HFFc6 (cell line): ENCODE measurements at places on chromosomes 3 and 15.
A peak's percentile ranks its signal among the peaks of the same experiment; 100 is the strongest.

DNA sequence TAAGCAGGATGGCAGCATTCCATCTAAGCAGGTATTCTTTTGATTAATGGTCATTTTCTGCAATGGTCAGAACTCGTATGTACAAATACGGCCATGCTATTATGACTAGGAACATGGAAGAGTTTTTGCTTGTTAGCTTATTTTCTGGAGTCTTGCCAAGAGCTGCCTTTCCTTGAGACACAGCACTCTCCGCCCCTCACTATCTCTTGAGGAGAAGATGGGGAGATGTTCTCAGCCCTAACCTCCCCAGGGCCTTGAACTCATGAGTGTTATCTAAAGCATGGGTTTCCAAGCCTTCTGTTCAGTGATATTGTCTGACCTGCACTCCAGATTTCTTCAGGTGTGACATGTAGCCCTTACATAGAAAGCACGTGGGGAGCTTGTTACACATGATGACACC, 65.9 kb upstream of the ACTC1 start:
- no peak for DNase-seq
- peaks cover 27% of the 10 kb centered on the region for H3K36me3 ChIP-seq
- H3K4me1 ChIP-seq: peaks cover 6% of the 10 kb centered on the region
- H3K4me3 ChIP-seq: no peak overlapping the region
- no peaks in the 10 kb centered on the region for H3K27me3 ChIP-seq

- no peaks in the 10 kb centered on the region for H3K27me3 ChIP-seq
- no peaks in the 10 kb centered on the region for H3K36me3 ChIP-seq
- no peak overlapping the region for H3K27ac ChIP-seq
- no peak for DNase-seq
- H3K4me3 ChIP-seq: no peak overlapping the region
These were observed 218.9 kb downstream of the SV2B start for GRCh38 chr15:91318931-91319330.

DNA sequence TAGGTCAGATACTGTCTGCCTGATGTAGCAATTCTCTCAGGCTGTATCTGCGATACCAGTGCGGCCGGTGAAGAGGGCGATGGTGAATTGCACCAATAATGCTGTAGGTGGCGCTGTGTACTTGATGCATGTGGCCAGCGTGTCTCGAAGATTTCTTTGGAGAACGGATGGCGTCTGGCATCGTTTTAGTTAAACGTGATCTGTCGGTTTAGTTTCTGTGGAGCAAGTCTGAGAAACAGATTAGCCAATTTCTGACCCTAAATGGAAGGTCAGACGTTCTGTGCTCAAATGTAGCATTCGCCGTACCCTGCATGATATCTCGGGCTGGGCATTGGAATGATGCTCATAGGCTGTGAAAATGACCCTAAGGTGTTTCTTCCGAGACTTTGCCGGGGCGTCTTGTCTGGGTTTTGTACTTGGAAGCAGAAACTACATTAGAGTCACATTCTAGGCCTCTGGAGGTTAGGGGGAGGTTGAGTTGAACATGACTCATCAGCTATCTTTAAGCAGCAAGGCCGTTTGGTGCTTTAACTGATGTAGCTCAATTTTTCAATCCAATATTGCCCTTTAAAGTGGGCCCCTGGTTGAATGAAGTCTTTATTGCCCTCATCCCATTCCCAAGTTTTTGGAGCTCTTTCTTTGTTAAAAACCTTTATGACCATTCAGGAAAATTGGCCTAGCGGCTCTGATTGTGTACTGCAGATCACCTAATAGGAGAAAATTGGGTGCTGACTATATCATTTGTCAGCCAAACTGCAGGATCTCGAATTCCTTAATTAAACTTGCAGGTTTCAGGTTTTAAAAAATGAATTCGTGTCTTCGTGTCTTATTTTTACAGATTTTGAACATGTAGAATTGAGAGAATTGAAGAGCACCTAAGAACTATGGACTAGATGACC, 80.0 kb downstream of the SQOR start:
- H3K4me3 ChIP-seq: peak overlapping the region; percentile 74
- DNase-seq: peak; percentile 65
- peak overlapping the region; percentile 78 for H3K27ac ChIP-seq
- H3K4me1 ChIP-seq: peaks cover 35% of the 10 kb centered on the region
- H3K36me3 ChIP-seq: no peaks in the 10 kb centered on the region

DNA sequence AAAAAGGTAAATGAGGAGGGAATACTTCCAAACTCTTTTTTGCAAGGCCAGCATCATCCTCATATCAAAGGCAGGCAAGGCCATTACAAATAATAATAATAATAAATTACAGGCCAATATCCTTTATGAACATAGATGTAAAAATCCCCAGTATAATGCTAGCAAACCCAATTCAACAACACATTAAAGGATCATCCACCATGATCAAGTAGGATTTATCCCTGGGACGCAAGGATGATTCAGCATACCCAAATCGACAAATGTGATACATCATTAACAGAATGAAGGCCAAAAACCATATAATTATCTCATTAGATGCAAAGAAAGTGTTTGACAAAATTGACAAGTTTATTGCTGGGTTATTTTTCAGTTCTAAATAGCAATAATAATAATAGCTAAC, 53.6 kb downstream of the GHSR start:
- DNase-seq: no peak
- peaks cover 12% of the 10 kb centered on the region for H3K4me1 ChIP-seq
- peaks cover 8% of the 10 kb centered on the region; the same call in 1 of the 2 replicates for H3K27me3 ChIP-seq
- no peak overlapping the region for H3K27ac ChIP-seq
- H3K4me3 ChIP-seq: no peak overlapping the region

DNA sequence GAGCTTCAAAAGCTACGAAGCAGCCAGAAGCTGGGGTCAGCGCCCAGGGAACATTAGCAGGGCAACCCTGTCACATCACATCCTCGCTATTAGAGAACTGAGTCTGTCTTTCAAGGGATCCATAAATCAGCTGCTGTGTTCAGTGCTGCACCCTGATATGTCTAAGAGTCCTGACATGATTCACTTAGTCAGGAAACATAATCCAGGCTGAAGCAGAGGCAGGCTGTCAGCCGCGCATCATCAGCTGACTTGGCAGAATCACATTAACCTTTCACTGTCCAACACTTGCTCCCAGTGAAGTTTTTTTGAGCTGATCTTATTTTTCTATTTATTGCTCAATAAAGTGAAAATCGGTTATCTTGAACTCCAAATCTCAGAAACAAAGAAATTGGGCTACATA, 23.5 kb downstream of the MYH15 start:
- DNase-seq: peak; percentile 32
- no peak overlapping the region for H3K4me3 ChIP-seq
- H3K27me3 ChIP-seq: 0 out of 2 replicates have a peak, but pooled peaks cover 2% of the 10 kb centered on the region

DNA sequence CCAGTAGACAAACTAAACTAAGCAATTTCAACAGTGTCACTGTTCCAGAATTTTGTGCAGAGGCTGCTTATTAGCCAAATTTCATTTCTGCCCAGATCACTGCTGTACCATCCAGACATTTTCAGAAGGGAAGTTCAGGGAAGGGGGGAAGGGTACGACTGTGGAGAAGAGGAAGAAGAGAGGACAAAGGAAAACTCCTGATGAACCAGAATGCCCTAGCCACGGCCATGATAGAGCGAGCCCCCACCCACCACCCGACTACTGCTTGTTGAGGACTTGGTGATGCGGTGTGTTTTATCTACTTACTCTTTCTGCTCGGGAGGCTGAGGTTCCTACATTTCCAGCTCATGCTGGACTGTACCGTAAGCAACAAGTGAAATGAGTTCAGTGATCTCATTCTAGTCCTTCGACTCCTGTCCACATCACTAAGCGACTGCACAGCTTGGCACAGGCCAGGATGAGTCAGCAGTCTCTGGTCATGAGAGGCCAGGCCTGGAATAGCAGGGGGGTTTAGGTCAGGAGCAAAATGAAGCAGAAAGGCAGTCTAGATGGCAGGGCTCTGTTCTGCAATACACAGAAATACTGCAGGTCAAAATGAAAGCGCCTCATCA, 330.8 kb downstream of the TIGIT start:
- peaks cover 3% of the 10 kb centered on the region; the same call in 1 of the 2 replicates for H3K36me3 ChIP-seq
- peaks cover 72% of the 10 kb centered on the region for H3K4me1 ChIP-seq
- H3K4me3 ChIP-seq: peak overlapping the region; percentile 93
- DNase-seq: peak; percentile 97

DNA sequence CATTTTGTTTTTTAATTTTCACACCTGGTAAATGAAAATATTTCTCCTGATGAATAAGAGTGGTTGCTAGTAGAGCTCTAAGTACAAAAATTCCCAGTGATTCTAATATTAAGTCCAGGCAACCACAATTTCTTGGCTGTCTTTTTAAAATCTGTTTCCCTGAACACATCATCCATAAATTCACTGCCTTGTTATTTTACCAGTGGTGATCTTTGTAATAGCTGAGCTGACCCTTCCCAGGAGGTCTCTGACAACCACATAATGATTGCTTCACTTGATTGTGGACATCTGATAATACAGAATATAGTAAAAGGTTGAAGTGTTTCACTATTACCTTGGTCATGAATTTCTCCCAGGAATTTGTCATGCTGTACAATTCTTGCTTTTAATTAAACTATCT, 13.9 kb upstream of the TOP2B start:
- no peak overlapping the region for H3K27ac ChIP-seq
- no peaks in the 10 kb centered on the region for H3K36me3 ChIP-seq
- H3K4me1 ChIP-seq: no peaks in the 10 kb centered on the region
- H3K4me3 ChIP-seq: no peak overlapping the region
- H3K27me3 ChIP-seq: peaks cover 3% of the 10 kb centered on the region; the same call in 1 of the 2 replicates

GRCh38 chr3:64161481-64161952, 63.7 kb downstream of the PRICKLE2 start:
- peaks cover 57% of the 10 kb centered on the region for H3K36me3 ChIP-seq
- H3K27ac ChIP-seq: peak overlapping the region; percentile 17; the same call in 1 of the 2 replicates
- H3K4me3 ChIP-seq: no peak overlapping the region

DNA sequence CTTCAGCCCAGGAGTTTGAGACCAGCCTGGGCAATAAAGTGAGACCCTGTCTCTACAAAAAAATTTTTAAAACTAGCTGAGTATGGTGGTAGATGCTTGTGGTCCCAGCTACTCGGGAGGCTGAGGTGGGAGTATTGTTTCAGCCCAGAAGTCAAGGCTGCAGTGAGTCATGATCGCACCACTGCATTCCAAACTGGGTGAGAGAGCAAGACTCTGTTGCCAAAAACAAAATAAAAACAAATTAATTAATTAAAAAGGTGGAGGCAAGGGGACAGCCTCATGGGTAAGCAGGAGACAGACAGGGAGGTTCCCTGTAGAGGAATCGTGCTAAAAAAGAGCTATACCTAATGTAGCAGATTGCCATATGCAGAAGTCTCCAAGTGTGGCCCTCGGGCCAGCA, 12.6 kb downstream of the HAPLN3 start:
- peaks cover 9% of the 10 kb centered on the region for H3K27me3 ChIP-seq
- H3K36me3 ChIP-seq: peaks cover 30% of the 10 kb centered on the region
- peak; percentile 65 for DNase-seq
- no peak overlapping the region; the same call in 1 of the 2 replicates for H3K27ac ChIP-seq

DNA sequence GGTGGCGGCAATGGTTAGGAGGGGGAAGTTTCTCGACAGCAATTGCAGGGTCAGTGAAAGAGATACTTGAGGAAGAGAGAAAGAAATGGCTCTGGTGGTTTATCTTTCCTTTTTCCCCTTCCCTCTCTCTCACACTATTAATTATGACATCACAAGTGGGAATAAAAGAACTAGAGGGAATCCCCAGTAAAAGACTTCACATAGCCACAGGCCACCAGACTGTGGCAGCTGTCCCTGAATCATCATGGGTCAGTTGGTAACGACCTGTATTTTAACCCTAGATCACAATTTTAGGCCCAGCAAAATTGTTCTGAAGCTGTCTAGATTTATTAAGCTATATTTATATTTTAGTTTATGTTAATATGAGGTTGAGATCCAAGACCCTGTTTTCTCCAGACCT, 40.3 kb downstream of the MBNL1 start:
- H3K4me1 ChIP-seq: peaks cover 73% of the 10 kb centered on the region
- peak overlapping the region; percentile 89 for H3K27ac ChIP-seq
- H3K4me3 ChIP-seq: peak overlapping the region; percentile 62
- peaks cover 20% of the 10 kb centered on the region for H3K36me3 ChIP-seq
- H3K27me3 ChIP-seq: no peaks in the 10 kb centered on the region

GRCh38 chr3:24005669-24006068, 60.6 kb downstream of the NR1D2 start:
- H3K4me1 ChIP-seq: no peaks in the 10 kb centered on the region
- no peak for DNase-seq
- H3K36me3 ChIP-seq: no peaks in the 10 kb centered on the region
- H3K27ac ChIP-seq: no peak overlapping the region

GRCh38 chr3:143536817-143537535, 311.3 kb downstream of the SLC9A9 start:
- no peak overlapping the region for H3K27ac ChIP-seq
- peaks cover 5% of the 10 kb centered on the region; the same call in 1 of the 2 replicates for H3K4me1 ChIP-seq
- H3K4me3 ChIP-seq: no peak overlapping the region; the same call in 1 of the 2 replicates
- no peaks in the 10 kb centered on the region; the same call in 1 of the 2 replicates for H3K27me3 ChIP-seq
- DNase-seq: no peak

DNA sequence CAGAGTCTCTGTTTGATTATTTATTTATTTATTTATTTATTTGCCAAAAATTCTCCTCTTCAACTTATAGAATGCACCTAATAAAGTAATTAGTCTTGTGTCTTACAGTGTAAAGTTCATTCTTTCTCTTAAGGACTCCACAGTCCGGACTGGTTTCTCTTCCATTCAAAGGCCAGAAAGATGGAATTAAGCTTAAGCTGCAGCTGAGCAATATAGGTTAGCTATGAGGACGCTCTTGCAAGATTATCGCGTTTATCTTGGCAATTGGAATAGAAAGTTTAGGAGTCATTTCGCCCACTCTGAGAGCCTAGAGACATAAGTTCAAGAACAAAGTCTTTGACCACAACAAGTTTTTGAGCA, 15.0 kb downstream of the TAGLN3 start:
- H3K4me1 ChIP-seq: peaks cover 15% of the 10 kb centered on the region
- no peak overlapping the region for H3K4me3 ChIP-seq
- H3K27ac ChIP-seq: no peak overlapping the region
- DNase-seq: no peak
- no peaks in the 10 kb centered on the region for H3K36me3 ChIP-seq

DNA sequence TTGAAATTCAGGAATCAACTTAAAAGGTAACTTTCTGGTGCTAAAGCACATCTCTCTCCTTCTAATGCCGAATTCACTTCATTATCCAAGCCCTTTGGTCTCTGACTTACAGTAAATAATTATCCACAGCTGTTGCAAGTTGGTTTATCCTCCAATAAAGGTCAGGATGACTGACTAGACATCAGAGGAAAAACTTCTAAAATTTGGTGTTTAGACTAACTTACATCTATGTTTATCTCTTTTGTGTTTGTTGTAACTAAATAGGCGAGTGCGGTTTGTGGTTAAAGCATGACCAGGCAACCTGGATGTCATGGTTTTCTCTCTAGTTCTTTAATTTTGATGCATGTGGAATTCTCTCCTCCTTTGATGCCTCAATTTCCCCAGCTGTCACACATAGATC, 237.4 kb upstream of the LRTM1 start:
- peaks cover 96% of the 10 kb centered on the region for H3K4me1 ChIP-seq
- no peak overlapping the region for H3K4me3 ChIP-seq
- H3K27me3 ChIP-seq: no peaks in the 10 kb centered on the region; the same call in 1 of the 2 replicates
- peak overlapping the region; percentile 35; the same call in 1 of the 2 replicates for H3K27ac ChIP-seq
- no peaks in the 10 kb centered on the region for H3K36me3 ChIP-seq
